Kidney glomerular epithelial cell (primary cell): ENCODE measurements at places on chromosomes 11 and 22.
A peak's percentile ranks its signal among the peaks of the same experiment; 100 is the strongest.

DNA sequence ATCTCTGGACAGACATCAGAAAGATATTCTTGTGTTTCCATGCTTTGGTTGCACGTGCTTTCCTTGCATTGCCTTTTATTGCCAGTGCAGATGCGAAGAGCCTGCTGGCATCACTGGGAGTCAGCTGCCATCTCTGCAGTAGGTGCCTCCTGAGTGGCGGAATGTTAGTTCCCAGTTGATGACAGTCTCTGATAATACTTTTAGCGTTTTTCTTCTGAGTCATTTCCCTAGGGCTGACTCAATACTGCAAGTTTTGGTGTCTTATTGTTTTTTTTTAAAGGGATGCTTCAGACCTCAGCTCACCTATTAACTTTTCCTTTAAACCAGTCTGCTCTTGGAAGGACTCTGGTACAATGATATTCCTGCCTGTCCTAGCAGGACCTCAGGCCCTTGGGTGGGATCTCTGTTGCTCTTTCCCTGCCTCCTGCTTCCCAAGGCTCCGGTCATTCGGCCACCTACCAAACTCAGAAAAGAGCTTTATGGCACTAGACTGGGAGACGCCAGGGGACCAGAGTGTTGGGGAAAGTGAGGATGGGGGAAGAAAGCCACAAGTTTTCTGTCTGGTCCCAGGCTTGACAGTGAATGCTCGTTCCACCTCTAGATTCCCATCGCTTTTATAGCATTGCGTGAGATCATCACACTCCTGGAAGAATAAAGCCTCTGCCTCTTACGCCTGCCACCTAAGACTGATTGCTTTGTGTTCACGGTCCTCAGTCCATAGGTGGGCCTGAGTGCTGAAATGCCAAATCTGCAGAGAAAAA is 308.7 kb downstream of the DDX10 start:
- peak; percentile 84 for DNase-seq

DNA sequence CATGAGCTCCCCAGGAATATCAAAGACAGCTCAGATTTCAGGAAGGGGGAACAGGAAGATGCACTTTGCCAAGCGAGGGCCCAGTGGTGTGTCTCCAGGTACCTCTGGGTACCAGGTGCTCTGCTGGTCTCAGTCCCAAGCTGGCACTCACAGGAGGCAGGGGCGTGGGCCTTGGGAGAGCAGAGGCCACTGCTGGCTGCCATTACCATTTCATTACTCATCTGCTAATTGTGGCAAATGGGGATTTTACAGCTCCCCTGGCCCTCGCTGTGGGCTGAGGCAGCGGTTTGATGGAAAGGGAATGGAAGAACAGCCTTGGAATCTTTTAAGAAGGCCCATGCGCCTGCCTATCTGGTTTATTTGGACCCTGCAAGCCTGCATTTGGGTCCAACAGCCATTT is 192.0 kb upstream of the NAV2 start:
- no peak for DNase-seq

GRCh38 chr11:93983542-93984195 is 37.5 kb upstream of the HEPHL1 start:
- DNase-seq, result no peak

DNA sequence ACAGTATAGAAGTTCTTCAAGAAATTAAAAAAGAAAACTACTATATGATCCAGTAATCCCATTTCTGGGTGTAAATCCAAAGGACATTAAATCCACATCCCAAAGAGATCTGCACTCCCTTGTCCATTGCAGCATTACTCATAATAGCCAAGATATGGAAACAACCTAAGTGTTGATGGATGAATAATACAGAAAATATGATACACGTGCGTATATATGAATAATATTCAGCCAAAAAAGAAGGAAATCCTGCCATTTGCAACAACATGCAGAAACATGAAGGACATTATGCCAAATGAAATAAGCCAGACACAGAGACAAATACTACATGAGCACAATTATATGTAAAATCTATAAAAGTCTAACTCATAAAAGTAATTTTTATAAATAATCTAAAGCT is 306.3 kb upstream of the ANO3 start:
- no peak for DNase-seq

DNA sequence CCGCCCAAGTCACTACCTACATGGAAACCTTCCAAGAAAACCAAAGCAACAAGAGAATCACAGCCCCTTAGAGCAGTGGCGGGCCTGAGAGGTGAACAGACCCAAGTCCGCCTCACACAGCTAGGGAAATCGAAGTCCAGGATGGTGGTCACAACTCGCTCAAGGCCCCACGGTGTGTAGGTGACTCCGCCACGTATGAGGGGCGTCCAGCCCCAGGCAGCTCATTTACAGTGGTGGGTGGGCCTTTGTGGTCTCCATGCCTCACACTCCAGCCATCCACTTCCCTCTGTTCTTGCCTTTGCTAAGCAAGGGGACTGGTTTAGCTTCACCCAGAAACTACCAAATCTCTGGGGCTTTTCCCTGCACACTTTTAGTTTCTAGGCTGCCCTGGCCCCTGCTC is 9.7 kb upstream of the TCF20 start:
- no peak for DNase-seq

GRCh38 chr11:122782222-122782621 is 56.1 kb upstream of the CRTAM start:
- DNase-seq, result no peak

DNA sequence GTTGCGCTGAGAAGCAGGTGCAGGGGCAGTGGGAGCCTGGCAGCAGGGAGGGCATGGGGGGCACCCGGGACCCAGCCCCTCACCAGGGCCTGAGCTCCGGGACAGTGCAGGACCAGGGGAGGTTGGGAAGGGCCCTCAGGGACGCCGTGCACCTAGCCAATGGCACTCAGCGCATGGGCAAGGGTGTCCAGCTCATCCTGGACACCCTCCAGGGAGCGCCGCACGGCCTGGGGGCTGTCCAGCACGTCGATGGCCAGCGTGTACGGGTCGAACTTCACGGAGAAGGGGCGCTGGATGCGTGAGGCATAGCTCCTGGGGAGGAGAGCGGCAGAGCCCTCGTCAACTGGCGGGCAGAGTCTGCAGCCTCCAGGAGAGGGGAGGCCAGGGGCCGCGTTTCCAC is 3.1 kb upstream of the INS start:
- no peak for DNase-seq
